Esophagus muscularis mucosa (tissue), 4 donors: ENCODE measurements at places on chromosomes 2 and 18. TPM values are rescaled to one million over a fixed set of nuclear protein-coding genes. Genes with fewer than 3 reads are reported as not detected.

DNA sequence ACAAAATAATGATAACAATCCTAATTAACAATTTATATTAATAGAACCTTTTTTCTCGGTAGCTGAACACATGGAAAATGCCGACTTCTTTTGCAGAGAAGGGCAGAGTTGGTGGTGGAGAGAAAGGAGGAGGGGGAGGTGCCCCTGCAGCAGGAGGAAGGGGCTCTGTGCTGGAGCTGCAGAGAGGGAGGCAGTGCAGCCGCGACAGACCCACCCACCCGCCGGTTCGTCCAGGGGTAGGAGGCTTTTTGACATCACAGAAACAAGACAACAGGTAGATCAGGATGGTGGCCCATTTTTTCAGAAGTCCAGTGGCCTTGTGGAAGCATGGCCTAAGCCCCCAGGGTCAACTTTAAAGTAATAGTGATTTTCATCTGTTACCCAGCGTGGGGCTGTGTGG lies 321.1 kb upstream of the SALL3 start:
- peaks cover under 1% of the 10 kb centered on the region for H3K27me3 ChIP-seq
- no peak for DNase-seq
- no peaks in the 10 kb centered on the region for H3K36me3 ChIP-seq
- no peaks in the 10 kb centered on the region for H3K4me1 ChIP-seq
- H3K4me3 ChIP-seq: no peak overlapping the region

- no peak for DNase-seq
- H3K27me3 ChIP-seq: no peaks in the 10 kb centered on the region
- peaks cover 11% of the 10 kb centered on the region for H3K4me1 ChIP-seq
- H3K4me3 ChIP-seq: no peak overlapping the region
Observed at GRCh38 chr2:61196671-61197070, 34.7 kb downstream of the C2orf74 start.

GRCh38 chr2:64626963-64627760 lies 26.6 kb downstream of the SERTAD2 start:
- peaks cover 12% of the 10 kb centered on the region for H3K36me3 ChIP-seq
- no peaks in the 10 kb centered on the region for H3K27me3 ChIP-seq
- no peaks in the 10 kb centered on the region for H3K4me1 ChIP-seq
- DNase-seq: no peak

GRCh38 chr2:16476866-16477265 lies 188.8 kb downstream of the CYRIA start:
- no peaks in the 10 kb centered on the region for H3K27me3 ChIP-seq
- H3K4me1 ChIP-seq: no peaks in the 10 kb centered on the region
- H3K36me3 ChIP-seq: no peaks in the 10 kb centered on the region

Gene SERPINB11
- not detected for total RNA-seq
